ACHN (cell line): ENCODE measurements at places on chromosomes 7 and 10.
A peak's percentile ranks its signal among the peaks of the same experiment; 100 is the strongest.

DNA sequence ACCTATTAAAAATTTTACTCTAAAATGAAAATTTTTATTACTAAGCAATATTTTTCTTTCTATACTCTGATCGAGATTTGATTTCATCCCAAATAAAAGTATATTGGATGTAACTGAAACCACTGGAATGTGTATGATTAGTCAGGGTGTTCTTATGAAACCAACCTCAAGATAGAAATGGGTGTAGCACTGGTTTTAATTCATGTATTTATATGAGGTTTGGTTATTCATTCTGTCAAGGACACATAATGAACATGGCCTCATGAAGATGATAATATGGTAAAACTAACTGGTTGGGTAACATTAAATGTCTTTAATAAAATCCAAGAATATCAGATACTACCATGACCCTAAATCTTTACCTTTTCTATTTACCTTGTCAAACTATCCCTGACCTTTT, 197.7 kb downstream of the SEMA3A start:
- DNase-seq, result no peak

GRCh38 chr7:23426876-23427275, 43.4 kb downstream of the IGF2BP3 start:
- DNase-seq, result no peak

DNA sequence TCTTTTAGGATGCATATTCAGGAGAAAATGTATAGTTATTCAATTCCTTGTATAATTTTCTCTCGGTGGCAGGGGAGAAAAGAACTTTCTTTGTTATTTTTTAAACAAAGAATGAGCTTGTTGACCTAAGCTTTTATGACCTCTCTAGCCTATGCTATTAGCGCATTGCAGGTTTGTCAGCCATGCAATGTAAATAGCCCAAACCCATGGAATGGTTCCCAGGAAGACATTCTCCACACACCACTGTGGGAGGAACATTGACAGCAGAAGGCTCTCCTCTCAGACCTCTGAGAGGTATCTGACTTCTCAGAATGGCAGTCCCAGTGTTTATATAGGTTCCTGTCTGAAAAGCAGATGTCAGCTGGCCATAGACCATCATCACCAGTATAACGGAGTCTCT, 19.6 kb upstream of the AGBL3 start:
- no peak for DNase-seq

GRCh38 chr10:18681366-18681765, 22.1 kb downstream of the ARL5B start:
- no peak for DNase-seq

GRCh38 chr7:95411036-95411435, 14.9 kb upstream of the PON3 start:
- peak; percentile 41 for DNase-seq

DNA sequence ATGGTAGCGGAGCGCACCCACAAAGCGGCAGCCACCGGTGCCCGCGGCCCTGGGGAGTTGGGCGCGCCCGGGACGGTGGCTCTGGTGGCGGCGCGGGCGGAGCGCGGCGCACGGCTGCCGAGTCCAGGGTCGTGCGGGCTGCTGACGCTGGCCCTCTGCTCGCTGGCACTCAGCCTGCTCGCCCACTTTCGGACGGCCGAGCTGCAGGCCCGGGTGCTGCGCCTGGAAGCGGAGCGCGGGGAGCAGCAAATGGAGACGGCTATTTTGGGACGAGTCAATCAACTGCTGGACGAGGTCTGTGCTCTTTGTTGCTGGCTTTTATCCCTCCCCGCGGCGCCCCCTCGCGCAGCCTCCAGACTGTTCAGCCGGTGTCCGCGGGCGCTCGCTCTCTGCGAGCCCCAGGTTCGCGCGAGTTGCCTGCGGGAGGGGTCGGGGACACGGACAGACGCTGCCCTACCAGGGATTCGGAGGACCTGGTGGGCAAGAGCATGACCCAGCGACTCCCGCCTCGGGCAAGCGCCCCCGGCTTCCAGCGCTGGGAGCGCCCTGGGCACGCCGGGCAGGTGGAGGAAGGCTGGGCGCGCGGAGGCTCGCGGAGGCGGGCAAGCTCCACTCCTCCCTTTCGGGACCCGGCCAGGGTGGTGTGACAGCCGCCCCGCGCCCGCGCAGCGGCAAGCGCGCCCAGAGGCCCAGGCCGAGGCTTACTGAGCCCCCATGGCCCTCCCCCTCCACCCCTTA, 887 bp downstream of the COL13A1 start:
- DNase-seq, result peak; percentile 47

DNA sequence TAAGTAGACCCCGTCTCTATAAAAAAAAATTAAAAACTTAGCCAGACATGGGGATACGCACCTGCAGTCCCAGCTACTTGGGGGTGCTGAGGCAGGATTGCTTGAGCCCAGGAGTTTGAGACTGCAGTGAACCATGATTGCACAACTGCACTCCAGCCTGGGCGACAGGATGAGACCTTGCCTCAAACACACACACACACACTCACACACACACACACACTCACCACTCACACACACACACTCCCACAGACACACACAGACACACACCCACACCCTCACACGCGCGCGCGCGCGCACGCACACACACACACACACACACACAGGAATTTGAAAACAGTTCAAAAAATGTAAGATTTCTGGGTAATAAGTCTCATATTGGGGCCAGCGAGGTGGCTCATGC, 8.7 kb upstream of the GRIFIN start:
- no peak for DNase-seq

DNA sequence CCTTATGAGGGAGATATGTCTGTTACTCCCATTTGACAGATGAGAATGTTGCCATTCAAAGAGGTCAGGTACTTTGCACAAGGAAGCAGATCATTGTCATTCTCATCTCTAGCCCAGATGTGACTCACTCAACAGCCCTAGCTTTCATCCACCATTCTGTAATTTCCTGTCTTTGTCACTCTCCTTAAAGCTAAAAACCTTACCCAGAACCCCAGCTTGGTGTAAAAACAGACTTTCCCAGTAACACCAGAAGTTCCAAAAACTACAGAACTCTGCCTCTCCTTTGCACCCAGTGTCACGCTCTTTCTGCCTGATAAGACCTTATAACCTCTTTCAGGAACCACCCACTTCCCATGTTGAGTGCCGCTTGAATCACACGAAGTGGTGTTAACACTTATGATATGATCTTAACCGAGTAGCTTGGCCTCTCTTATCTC, 89.1 kb upstream of the SP4 start:
- DNase-seq, result no peak

GRCh38 chr10:126481181-126481580, 92.9 kb upstream of the ADAM12 start:
- no peak for DNase-seq

- no peak for DNase-seq
Observed at GRCh38 chr7:128795129-128795528, 3.4 kb downstream of the CCDC136 start.

DNA sequence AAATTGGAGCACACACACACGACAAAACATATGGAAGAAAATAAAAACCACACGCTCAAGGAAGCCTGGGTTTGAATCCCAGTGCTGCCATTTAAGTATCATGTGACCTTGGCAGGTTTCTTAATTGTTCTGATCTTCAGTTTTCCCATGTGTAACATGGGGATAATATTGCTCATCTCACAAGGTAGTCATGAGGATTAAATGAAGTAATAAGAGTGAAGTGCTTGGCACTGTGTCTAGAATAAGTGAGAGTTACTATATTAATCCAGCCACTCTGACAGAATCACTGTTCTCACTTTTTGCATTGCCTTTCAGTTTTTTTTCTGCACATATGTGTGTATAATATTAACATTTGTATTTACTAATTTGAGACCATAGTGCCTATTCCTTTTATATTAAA, 43.3 kb downstream of the GOLGA7B start:
- no peak for DNase-seq

DNA sequence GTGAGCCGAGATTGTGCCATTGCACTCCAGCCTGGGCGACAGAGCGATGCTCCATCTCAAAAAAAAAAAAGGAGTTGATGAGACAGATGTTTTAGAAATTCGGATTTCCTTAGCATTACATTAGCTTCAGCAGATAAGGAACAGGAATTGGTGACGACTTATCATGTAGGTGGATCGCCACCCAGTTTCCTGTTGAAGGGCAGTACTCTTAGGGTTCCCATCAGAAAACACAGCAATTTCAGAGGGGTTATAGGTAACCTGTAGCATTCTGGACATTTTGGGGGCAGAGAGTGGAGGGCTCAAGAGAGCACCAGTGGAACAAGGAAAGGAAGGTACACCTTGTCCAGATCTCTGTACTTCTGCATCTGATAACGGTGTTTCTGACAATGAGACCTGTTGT, 146.4 kb upstream of the NOBOX start:
- DNase-seq, result no peak

GRCh38 chr10:129495698-129496097, 28.7 kb downstream of the MGMT start:
- no peak for DNase-seq

GRCh38 chr10:67156239-67156638, 230.4 kb downstream of the LRRTM3 start:
- no peak for DNase-seq

- no peak for DNase-seq
Observed at GRCh38 chr10:58723966-58724365, 211.3 kb downstream of the BICC1 start.

GRCh38 chr10:50506861-50507573, 116.7 kb downstream of the SGMS1 start:
- DNase-seq, result no peak

- DNase-seq, result no peak
Observed at GRCh38 chr10:6702030-6702429, 122.0 kb upstream of the PRKCQ start.

- no peak for DNase-seq
Observed at GRCh38 chr7:19181634-19182033, 36.4 kb upstream of the FERD3L start.

GRCh38 chr7:68348401-68348800, 1249.9 kb upstream of the AUTS2 start:
- DNase-seq, result no peak

GRCh38 chr10:93498166-93498565, 1.8 kb downstream of the CEP55 start:
- DNase-seq, result no peak

DNA sequence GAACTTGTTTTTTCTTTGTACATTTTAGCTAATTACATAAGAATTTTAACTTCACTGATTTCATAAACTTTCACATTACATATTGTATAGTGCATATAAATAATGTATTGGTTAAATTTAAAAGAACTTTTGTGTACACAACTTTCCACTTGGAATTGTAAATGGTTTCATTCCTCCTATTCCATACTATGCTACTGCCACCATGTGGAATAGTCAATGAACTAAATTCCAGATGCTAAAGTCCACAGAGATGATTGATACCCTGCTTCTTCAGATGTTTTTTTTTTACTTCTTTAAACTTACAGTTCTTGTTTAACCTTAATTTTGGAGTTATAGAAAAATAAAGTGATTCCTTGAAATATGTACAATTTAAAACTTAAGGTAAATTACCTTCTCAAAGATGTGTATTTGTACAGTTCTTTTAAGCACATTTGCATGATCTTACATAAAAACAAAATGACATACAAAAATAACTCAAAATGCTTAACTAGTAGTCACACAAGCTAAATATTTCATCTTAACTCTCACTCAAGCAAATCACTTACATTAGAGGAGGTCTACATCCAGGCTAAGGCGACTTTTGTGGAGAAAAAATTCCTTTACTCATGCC, 247.6 kb upstream of the HGF start:
- DNase-seq, result peak; percentile 65
